ENCODE measurements at places on chromosomes 5 and 9.

GRCh38 chr5:87389296-87390034, 23.3 kb downstream of the CCNH start:
- no peak for DNase-seq

GRCh38 chr5:78706825-78707224, 58.3 kb upstream of the LHFPL2 start:
- DNase-seq, result no peak

DNA sequence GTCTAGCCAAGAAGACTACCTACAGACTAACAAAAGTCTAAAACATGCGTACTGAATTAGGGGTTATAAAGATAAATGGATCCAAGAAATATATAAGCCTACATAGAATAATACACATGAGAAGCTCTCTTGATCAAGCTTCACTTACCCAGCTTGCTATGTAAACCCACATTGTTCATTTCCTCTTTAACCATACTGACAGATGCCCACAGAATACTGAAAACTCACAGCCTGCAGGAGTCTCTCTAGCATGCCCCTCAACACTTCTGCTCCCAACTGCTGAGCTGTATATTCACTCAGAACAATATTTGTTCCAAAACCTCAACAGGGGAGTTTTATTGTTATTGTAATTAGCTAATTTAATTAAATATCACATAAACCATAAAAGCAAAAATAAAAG, 52.4 kb downstream of the RFX3 start:
- no peak for DNase-seq

GRCh38 chr5:97412959-97413358, 229.9 kb upstream of the RIOK2 start:
- no peak for DNase-seq

GRCh38 chr9:81791076-81791475, 101.7 kb upstream of the TLE1 start:
- no peak for DNase-seq

GRCh38 chr9:105055917-105056316, 128.0 kb upstream of the ABCA1 start:
- no peak for DNase-seq

Data from germinal center (tissue), 1 donor.